ENCODE measurements at places on chromosomes 3 and 15.

- no peak for DNase-seq
Measured at GRCh38 chr15:59946084-59946483, 58.0 kb upstream of the FOXB1 start.

GRCh38 chr3:124282751-124283651 is 291.1 kb upstream of the ROPN1 start:
- no peak for DNase-seq

DNA sequence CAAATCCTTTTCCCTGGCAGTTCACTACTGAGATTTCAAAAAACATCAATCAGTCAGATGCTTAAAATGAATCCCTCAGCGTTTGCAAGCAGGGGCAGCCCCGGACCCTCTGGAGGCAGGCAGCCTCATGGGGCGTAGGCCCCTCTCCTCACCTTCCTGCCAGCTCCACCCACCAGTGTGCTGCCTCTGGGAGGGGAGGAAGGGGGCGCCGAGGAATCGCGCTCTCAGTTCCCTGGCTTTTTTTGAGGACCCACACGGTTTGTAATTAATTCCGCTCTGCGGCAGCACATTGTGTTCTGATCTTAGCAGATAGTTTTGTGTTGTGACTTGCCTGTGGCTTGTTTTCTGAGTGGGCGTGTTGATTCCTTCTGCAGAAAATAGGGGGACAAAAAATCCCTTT is 159.9 kb downstream of the KLF13 start:
- no peak for DNase-seq

- DNase-seq, result no peak
Measured at GRCh38 chr15:101501703-101502373, 12.3 kb upstream of the PCSK6 start.

DNA sequence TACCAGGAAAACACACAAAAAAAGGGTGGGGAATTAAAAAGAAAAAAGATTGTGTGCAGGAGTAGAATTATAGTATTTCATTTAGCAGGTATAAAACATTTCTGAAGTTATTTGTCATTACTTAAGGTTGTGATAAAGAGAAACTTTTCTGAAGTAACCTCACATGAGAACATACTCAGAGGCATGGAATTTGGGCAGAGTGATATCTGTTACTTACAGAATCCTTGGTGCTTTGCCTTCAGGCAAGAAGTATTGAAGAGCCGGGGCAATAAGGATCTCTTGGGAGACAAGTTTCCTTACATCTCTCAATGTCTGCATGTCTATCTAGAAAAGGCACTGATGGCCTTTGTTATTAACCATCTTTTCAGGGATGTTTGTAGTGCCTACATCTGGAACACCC is 179.7 kb upstream of the ROBO1 start:
- no peak for DNase-seq

GRCh38 chr3:69770219-69770618 is 31.0 kb downstream of the MITF start:
- DNase-seq, result no peak

- no peak for DNase-seq
Measured at GRCh38 chr3:37858742-37859141, 2.9 kb upstream of the CTDSPL start.

DNA sequence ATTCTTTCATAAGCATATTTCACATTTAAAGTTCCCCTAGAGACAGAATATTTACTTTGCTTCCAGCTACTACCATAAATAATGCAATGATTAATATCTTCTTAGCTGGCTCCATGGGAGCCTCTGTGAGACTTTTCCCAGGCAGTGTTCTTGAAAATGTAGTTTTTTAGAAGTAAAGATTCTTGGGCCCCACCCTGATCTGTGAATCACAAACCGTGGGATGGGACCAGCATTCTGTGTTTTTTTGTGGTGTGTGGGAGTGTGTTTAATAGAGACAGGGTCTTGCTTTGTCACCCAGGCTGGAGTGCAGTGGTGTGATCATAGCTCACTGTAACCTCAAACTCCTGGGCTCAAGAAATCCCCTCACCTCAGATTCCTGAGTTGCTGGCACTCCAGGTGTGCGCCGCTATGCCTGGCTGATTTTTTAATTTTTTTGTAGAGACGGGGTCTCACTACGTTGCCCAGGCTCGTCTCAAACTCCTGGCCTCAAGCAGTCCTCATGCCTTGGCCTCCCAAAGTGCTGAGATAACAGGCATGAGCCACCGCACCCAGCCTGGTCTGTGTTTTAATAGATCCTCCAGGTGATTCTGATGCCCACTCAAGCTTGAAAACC is 83.0 kb downstream of the KLHL25 start:
- no peak for DNase-seq

DNA sequence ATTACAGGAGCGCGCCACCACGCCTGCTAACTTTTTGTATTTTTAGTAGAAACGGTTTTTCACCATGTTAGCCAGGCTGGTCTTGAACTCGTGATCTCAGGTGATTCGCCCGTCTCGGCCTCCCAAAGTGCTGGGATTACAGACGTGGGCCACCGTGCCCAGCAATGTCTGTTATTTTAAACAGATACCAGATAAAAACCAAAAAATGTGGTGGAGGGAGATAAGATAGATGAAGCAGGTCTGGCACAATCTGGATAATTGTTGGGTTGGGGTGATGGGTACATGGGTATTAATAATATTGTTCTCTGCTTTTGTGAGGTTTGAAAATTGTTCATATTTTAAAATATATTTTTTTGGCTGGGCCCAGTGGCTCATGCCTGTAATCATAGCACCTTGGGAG is 4.7 kb downstream of the RNF111 start:
- no peak for DNase-seq

DNA sequence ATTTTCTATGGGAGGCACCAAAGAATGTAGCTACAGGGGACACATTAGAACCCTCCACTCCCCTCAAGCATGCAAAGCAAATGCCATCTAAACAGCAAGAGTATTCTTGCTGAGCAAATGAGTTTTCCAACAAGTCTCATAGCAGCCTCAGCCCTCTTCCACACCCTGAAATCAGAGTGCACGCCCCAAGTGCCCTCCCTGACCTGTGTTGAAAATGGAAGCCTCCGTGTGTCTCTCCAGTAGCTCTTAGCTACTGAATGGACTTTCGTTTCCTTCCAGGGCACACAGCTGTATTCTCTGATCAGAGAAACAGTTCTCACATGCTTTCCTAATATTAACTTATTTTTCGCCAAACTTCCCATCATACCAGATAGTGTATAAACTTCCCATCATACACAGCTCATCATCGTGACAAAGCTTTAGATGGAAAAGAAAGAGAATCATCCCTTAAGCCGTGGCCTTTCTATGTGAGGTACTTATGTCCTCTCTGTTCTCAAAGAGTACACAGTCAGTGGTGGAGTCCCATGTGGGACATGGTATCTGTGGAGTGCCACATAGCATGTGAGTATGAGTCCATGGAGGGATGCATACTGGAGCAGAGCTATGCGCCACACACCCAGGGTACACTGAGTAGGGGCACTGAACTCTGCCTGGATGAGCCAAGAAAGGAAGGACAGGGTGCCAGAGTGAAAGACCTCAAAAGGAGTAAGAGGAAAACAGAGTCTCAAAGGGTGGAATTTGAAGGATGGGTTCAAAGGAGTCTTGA is 434.5 kb downstream of the MCTP2 start:
- DNase-seq, result no peak

DNA sequence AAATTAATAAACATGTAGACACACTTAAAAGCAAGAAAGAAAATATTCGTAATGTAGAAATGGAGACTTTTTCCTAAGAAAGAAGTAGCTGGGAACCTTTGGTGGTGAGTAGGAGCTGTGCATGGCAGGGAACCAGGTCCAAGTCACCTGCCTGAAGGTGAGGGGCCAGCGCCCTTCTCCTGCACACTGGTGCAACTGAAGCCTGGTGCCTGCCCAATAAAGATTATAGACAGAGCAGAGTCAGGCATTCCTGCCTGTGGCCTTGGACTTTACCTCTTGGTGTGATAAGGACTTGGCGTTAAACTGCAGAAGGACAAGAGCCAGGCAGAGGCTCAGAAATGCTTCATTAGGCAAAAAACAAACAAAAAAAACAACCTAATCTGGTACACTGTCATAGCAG is 14.2 kb downstream of the CFAP91 start:
- DNase-seq, result no peak

GRCh38 chr3:119350114-119350513 is 55.9 kb downstream of the ARHGAP31 start:
- no peak for DNase-seq

- DNase-seq, result no peak
Measured at GRCh38 chr3:87203809-87204208, 23.3 kb upstream of the CHMP2B start.

DNA sequence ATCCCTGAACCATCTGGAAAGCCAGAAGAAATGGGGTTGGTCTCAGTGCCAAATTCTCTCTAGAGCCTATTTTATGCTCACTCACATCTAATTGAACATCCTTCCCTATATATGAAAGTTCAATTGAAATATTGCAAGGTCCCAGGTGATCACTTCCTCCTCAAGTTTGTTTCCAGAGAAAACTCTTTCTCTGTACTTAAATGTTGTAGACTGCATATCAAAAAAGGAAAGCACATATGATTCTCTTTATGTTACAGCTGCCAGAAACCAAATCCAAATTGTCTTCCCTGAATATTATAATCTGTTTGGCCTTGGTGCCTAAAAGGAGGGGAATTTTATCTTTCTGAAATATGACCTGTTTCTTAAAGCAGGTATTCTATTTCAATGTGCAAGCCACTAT is 93.3 kb downstream of the SHOX2 start:
- no peak for DNase-seq

DNA sequence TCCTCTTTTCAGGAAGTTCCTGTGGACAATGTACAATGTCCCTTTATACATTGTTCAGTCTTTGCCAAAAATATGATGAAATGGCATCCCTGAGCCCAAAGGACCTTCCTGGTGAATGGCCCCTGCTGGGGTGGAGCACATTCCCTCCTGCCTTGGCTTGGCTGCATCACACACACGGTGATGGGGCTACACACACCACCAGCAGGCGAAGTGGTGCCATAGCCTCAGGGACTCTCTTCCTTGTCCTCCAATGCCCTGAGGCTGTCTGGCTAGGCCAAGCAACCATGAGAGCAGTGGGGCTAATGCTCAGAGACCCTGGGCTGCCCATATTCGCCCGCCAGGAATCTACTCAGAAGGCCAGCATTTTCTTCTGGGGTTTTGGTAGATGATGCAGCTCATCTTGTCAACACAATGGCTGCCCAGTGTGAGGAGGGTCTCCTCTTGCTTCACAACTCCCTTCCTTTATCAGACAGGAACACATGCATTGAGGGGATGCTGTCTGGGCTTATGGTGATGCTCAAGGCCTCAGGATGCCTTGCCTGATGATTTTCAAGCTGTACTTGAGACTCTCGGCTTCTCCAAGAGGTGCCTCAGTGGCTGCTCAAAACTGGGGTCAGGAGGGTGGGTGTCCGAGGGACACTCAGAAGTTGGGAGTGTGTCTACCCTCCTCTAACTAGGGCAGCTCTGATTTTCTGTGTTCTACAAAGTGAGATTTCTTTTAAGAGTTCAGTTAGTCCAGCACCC is 40.9 kb upstream of the EPHB1 start:
- no peak for DNase-seq

- peak; percentile 45 for DNase-seq
Measured at GRCh38 chr3:53890726-53891475, 758 bp downstream of the SELENOK start.

GRCh38 chr3:155423526-155424322 is 130.2 kb upstream of the STRIT1 start:
- DNase-seq, result no peak

DNA sequence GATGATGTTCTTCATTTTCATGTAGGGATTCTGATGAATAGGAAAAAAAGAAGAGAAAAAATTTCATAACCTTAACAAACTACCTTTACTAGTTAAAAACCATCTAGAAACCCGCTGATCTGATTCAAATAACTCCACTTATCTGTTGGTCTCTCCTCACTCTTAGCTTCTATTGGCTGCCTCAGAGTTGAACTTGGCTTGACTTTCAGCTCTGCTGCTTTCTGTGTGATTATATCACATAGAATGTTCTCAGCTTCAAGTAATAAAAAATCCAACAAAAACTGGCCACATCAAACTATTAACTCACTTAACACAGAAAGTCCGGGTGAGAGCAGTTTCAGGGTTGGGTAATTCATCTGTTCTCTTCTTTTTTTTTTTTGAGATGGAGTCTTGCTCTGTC is 126.8 kb upstream of the RASGRP1 start:
- no peak for DNase-seq

DNA sequence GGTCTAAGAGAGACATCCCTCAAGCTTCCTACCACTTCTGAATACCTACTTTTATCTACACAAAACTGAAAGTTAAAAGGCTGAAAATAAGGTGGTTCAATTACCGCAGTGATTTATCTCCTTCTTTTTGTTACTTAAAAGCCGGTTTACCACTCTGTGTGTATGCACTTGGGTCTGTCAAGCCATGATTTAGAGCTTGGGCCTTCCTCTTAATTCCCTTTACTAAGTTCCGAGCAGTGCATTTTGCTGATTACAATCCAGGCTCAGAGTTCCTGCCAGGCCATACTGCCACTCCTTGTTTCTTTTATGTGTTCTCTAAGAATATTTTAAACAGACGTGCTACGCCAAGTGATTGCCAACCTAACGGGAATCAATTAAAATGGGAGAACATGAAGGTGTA is 16.5 kb downstream of the KCTD6 start:
- DNase-seq, result no peak

GRCh38 chr3:67447393-67447792 is 207.0 kb downstream of the SUCLG2 start:
- DNase-seq, result no peak

- DNase-seq, result no peak
Measured at GRCh38 chr3:74426571-74426970, 187.9 kb downstream of the CNTN3 start.

DNA sequence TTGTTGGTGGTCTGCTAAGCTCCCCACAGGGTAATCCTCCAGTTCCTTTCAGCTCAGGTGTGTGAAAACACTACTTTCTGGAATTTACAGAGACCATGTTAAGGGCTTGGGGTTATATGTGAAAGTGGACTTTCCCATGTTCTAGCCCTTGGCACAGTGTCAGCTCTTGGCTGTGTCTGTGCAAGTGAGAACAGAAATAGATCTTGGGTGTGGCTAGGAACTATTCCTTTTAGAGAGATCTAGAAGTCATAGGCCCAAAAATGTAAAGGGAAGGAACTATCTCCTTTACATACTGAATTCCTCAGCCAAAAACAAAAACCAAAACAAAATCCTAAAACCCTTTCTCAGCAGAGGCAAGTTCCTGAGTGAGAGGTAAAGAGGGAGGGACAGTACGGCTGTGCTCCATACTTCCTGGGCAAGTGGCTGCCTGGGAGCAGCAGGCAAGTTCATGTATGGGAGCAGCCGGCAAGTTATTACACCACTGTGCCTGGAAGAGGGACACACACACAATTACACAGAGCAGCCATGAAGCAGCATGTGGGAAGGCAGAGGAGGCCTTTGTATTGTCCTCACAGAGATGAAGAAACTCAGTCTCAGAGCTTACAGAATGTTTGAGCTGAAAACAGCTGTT is 19.9 kb upstream of the C3orf62 start:
- no peak for DNase-seq

DNA sequence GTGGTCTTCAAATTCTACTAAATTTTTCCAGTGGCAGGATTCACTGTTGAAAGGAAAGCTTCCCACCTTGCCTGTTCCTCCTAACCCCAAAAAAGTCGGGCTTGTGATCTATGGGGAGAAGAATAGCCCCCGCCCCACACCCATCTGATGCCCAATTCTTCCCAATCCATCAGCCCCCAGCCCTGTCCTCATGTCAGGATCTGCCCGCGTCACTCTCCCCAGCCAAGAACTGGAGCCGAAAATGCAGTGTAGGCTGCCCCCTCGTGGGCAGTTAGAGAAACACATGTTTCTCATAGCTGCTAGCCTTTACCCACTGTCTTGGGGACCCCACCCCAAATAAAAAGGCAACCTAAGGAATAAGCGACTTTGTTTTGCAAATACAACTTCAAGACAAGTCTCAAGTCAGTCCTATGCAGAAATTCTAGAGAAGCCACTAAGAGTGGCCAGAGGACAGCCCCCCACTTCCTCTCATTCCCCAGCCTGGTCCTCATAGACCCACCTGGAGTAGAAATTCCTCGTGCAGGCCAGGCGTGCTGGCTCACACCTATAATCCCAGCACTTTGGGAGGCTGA is 13.0 kb upstream of the CSK start:
- DNase-seq, result peak; percentile 59
